ENCODE measurements at places on chromosomes 11 and 22. TPM values are rescaled to one million over a fixed set of nuclear protein-coding genes. Genes with fewer than 3 reads are reported as not detected.

DNA sequence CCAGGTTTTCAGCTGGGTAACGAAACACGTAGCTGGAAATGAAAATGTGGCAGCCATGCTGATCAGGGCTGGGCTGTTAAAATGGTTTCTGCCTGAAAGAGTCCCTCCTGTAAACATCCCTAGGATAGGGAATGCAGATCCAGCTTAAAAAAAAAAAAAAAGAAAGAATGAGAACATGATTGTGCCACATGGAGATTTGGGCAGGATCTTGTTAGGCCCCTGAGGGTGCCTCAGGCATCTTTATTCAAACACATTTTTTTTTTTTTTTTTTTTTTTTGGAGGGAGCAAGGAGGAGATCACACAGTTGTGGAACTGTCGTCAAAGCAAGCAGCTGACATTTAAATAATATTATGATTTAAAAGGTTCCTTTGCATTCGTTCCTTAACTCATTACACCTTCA lies 900.3 kb downstream of the OPCML start:
- DNase-seq = no peak

DNA sequence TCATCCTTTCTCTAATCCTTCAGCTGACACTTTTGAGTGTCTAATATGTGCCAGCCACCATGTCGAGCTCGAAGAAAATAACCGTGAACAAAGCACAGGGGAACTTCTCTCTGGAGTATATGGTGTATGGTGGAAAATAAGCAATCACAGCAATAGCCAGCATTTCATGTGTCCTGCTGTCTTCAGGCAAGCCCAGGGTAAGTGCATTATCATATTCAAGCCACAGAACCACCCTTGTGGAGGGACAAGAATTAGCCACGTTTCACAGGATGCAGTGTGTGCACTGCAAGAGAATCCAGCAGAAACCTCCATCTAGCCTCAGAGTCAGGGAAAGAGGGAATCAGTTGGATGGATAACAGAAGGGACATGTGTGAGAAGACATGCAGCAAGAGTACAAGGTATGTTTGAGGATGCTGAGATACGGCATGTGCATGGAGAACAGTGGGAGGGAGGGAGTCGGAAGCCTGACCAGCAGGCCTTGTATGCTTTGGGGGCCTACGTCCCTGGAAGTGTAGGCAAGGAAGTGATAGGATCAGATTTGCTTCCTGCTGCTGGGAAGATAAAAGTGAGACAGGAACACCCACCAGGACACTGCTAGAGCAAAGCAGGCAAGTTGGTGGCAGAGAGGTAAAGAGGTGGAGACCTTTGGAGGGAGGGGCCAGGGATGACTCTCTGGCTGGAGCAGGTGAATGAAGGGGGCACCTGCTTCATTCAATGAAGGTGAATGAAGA lies 14.7 kb upstream of the GNAZ start:
- no peak for DNase-seq

DNA sequence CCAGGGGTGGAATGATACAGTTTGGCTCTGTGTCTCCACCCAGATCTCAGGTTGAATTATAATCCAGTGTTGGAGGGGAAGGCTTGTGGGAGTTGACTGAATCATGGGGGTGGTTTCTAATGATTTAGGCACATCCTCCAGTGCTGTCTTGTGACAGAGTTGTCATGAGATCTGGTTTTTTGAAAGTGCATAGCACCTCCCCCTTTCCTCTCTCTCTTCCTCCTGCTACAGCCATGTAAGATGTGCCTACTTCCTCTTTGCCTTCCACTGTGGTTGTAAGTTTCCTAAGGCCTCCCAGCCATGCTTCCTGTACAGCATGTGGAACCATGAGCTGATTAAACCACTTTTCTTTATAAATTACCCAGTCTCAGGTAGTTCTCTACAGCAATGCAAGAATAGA lies 45.1 kb downstream of the THAP12 start:
- no peak for DNase-seq

DNA sequence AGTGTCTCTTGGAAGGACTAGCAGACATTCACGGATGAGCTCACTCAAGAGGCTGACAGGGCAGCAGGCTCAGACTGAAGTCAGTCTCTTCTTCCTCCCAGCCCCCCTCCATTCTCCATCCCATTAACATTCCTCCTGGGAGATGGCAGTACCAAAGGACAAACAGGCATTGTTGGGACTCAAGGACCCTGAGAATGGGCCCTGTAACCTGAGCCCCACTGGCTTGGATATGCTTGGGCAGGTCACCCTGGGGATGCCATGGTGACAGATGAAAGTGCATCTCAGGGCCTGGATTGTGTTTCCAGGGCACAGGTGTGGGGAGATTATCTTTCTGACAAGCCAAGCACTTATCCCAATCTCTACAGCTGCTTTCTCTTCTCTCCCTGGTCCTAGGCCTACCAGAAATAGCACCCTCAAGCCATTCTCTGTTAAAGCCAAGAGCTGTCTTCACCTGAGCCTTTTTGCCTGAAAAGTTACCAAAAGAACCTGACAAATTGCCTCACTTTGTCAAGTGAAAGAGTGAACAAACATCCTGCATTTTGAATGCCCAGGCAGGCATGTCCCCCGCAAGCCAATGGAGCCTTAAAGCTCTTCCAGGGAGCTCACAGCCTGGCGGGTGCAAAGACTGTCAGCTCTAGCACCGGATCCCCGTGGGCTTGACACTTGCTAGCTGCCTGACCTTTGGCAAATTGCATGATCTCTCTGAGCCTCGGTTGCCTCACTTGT lies 366.0 kb upstream of the NARS2 start:
- no peak for DNase-seq

DNA sequence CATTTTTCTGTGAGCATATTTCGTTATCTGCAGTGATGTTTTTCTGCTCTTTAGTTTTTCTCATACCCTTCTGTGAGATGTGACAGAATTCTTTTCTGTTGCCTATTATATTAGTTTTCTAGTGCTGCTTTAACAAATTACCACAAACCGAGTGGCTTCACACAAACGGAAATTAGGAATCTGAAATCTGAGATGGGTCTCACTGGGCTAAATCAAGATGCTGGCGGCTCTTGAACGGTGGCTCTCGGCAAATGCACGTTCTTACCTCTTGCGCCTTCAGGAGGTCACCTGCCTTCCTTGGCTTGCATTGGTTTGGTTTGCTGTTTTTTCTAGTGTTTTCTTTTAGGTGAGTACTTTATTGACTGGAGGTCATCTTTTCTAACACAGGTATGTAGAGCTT lies 13.0 kb downstream of the ZBED4 start:
- DNase-seq = no peak

GRCh38 chr11:10743354-10744000 lies 7.6 kb upstream of the CTR9 start:
- no peak for DNase-seq

DNA sequence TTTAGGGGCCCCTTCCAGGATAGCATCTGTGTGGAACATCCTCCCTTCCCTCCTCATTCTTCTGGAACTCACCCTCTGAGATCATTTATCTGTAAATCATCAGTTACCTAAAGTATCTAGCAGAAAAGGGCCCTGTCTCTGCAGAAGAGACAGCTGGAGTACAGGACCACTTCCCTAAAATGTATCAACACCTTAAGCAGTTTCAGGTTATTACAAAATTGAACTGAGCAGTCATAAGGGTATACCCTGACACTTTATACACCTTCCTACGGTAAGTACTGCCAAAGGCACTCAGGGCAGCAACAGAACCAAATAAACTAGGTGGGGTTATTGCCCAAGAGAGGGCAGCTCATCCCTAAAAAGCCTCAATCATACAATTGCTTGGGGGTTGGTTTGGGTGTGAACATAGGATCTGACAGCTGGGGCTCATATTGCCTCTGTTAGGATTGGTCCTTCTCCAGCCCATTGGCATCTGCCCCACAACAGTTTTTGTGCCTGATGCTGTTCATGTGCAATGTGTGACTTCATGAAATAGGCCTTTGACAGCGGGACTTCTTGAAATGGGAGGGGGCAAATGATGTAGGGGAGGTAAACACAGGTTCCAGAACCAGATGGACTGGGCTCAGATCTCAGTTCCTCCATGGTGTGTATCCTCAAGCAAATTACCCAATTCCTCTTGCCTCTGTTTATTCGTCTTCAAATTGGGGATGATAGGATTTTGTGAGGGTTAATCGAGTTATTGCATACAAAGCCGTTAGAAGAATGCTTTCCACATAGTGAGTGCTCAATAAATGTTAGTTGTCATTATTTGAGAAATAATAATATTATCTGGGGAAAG lies 2.9 kb downstream of the POU2AF3 start:
- no peak for DNase-seq

GRCh38 chr11:32213223-32213622 lies 122.3 kb downstream of the RCN1 start:
- no peak for DNase-seq

- DNase-seq = no peak
Measured at GRCh38 chr22:27220339-27220738, 563.0 kb downstream of the MIAT start.

- no peak for DNase-seq
Measured at GRCh38 chr11:10338287-10338686, 33.4 kb downstream of the ADM start.

- no peak for DNase-seq
Measured at GRCh38 chr11:123434262-123434661, 4.2 kb downstream of the GRAMD1B start.

GRCh38 chr11:117970400-117971024 lies 15.7 kb upstream of the IL10RA start:
- no peak for DNase-seq

- no peak for DNase-seq
Measured at GRCh38 chr11:3122775-3123201, 42.3 kb downstream of the OSBPL5 start.

DNA sequence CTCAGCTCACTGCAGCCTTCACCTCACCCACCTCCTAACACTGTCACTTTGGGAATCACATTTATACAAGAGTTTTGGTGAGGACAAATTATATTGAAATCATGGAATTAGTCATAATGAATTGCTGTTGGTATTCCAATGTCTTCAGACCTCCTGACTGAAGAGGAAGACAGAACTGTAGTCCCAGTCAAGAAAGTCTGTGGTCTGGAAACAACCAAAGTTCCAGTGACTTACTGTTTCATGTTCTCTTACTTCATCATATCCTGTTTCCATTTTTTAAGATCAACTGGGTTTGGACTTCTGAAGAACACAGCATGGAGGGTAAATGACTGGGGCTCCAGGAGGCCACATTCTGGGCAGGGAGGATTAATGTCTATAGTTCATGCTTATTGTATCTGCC lies 43.0 kb upstream of the HIPK3 start:
- no peak for DNase-seq

DNA sequence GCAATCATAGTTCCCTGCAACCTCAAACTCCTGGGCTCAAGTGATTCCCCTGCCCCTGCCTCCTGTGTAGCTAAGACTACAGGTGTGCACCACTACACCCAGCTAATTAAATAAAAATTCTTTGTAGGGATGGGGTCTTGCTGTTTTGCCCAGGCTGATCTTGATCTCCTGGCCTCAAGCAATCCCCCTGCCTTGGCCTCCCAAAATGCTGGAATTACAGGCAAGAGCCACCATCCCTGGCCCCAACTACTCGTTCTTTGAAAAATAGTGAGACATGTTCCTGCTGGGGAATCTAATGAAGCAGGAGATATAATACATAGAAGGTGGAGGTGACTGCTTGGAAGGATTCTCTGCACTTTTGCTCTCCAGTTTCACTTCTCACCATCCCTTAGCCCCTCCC lies 40.1 kb upstream of the RFPL3 start:
- no peak for DNase-seq

GRCh38 chr11:76609736-76610370 lies 60.7 kb downstream of the LRRC32 start:
- DNase-seq = no peak

DNA sequence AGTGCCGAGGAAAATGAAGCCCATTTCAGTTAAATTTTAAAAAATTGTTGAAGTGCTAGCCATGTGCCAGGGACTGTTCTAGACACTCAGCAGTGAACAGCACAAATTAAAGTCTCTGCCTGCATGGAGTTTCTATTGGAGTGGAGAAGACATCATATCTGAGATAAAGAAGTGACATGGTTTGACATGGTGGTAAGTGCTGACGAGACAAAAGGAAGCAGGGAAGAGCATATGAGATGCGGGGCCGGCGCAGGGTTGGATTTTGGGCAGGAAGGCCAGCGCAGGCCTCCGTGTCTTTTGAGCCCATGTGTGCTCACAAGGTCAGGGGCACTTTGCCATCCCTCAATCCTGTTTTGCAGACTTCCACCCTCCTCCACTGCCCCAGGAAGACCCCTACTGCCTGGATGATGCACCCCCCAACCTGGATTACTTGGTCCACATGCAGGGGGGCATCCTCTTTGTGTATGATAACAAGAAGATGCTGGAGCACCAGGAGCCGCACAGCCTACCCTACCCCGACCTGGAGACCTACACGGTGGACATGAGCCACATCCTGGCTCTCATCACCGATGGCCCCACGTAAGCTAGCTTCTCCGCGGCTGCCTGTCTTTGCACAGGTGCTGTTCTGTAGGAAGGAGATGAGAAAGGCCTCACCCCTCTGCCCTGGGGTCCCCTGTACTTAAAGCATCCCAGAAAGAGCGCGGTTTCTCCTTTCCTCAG lies 29.6 kb downstream of the AMPD3 start:
- no peak for DNase-seq

- DNase-seq = no peak
Measured at GRCh38 chr22:36772451-36772850, 3.5 kb downstream of the IFT27 start.

GRCh38 chr11:93548679-93549319 lies 5.6 kb upstream of the SMCO4 start:
- DNase-seq = no peak

DNA sequence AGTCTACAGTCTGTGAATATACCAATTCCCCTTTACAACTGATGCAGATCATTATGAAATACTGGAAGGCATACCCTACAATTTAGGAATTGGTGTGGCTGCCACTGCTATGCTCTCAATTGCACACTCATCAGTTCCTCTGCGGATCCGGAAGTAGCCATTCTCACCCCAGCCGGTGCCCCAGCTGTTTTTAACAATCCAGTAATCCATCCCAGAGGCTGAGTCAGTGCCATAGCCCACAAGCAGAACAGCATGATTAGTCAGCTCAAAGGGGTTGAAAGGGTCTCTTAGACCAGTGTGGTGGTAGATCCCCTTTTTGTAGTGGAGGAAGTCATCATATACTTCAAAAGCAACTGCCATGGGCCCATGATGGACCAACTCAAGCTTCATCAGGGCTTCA lies 43.6 kb downstream of the CTSC start:
- DNase-seq = no peak

DNA sequence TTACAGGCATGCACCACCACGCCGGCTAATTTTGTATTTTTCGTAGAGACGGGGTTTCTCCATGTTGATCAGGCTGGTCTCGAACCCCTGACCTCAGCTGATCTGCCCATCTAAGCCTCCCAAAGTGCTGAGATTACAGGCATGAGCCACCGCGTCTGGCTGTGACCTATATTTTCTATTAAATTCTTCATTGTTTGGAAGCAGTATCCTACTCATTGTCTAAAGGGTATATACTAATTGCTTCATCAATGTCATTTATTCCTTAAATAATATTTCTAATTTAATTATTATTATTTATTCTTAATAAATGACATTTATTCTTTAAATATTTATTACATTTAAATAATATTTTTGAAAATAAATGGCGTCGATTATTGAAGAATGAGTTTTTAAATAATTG lies 817.3 kb upstream of the API5 start:
- no peak for DNase-seq

GRCh38 chr22:39197578-39197977 lies 45.1 kb upstream of the CBX7 start:
- no peak for DNase-seq

ATG13 gene
- 58.3 TPM for total RNA-seq

KCNJ5 gene
- not detected for total RNA-seq

TBX1 gene
- total RNA-seq = not detected

OR51F2 gene
- not detected for total RNA-seq

MUC5AC gene
- total RNA-seq = not detected

NFAM1 gene
- total RNA-seq = 0.36 TPM

FZD4 gene
- 0.13 TPM for total RNA-seq

SEPTIN3 gene
- 1.7 TPM for total RNA-seq

MEI1 gene
- 33.1 TPM for total RNA-seq

OR51B5 gene
- 0.18 TPM for total RNA-seq
